ENCODE measurements at places on chromosomes 11 and 22. TPM values are rescaled to one million over a fixed set of nuclear protein-coding genes. Genes with fewer than 3 reads are reported as not detected.
A peak's percentile ranks its signal among the peaks of the same experiment; 100 is the strongest.

DNA sequence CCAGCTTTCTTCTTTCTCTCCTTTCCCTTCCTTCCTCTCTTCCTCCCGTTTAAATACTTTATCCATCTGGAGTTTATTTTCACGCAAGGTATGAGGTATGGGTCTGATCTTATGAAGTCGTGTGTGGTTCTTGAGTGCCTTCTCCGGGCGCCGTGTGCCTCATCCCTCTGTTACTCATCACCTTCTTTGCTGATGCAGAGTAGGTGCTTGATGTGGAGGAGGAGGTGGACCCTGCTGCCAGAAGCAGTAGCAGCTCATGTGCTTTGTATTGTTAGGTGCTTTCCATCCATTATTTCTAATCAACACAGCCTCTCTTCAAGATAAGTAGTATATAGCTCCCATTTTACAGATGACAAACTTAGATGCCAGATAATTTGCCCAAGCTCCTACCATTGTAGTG lies 47.0 kb downstream of the TNRC6B start:
- no peaks in the 10 kb centered on the region for H3K27me3 ChIP-seq
- peak overlapping the region; percentile 13 for H3K27ac ChIP-seq
- no peak overlapping the region for H3K4me3 ChIP-seq
- no peak for DNase-seq
- H3K4me1 ChIP-seq, result peaks cover 36% of the 10 kb centered on the region

DNA sequence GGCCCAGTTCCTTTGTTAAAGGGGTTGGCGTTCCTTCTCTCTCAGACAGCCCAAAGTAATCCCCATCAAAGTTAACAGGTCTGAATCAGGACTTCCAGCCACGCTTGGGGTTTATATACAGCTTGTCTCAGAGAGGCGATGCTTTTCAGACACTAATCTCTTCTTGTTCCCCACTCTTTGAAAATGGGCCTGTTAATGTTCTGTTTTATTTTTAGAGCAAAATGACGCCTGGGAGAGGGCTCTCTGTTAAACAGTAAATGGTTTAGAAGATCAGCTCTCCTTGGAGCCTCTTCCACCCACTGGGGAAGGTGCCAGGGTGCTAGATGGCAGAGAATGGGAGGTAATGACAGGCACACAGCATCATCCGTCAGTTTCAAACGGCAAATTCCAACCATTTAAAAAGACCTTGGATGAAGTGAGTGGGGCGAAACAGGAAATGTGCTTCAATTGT lies 235.9 kb upstream of the NARS2 start:
- H3K36me3 ChIP-seq, result no peaks in the 10 kb centered on the region
- no peak overlapping the region for H3K27ac ChIP-seq
- no peak overlapping the region for H3K4me3 ChIP-seq
- H3K27me3 ChIP-seq, result no peaks in the 10 kb centered on the region

GRCh38 chr11:131858505-131858904 lies 488.1 kb downstream of the NTM start:
- H3K27me3 ChIP-seq, result no peaks in the 10 kb centered on the region
- H3K4me1 ChIP-seq, result no peaks in the 10 kb centered on the region
- H3K4me3 ChIP-seq, result no peak overlapping the region
- DNase-seq, result no peak
- H3K27ac ChIP-seq, result no peak overlapping the region
- H3K36me3 ChIP-seq, result no peaks in the 10 kb centered on the region

DNA sequence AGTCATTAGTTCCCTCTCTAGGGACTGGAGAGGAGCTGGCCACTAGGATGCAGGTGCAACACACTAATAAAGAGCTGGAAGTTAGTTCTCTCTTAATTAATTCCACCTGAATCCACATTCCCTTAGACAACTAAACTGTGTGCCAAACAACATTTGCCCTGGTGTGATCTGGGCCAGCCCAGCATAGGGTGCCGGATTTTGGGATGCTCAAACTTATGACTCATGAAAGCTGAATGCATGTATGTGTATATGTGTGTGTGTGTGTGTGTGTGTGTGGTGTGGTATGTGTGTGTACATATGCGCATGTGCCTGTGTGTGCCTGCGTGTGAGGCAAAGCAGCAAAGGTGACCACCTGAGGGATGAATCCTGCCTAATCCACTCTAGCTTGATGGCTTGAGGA lies 110.7 kb downstream of the EHF start:
- no peak for DNase-seq
- peaks cover 24% of the 10 kb centered on the region for H3K27me3 ChIP-seq
- H3K4me1 ChIP-seq, result no peaks in the 10 kb centered on the region
- no peak overlapping the region for H3K27ac ChIP-seq

DNA sequence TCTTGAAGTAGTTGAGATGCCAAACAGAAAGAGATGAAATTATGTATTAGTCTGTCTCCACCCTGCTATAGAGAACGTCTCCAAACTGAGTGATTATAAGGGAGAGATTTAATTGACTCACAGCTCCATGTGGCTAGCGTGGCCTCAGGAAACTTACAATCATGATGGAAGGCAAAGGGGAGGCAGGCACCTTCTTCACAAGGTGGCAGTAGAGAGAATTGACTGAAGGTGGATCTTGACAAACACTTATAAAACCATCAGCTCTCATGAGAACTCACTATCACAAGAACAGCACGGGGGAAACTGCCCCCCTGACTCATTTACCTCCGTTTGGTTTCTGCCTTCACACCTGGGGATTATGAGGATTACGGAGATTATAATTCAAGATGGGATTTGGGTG lies 794.0 kb downstream of the CNTN5 start:
- no peaks in the 10 kb centered on the region for H3K36me3 ChIP-seq
- H3K27ac ChIP-seq, result no peak overlapping the region
- H3K27me3 ChIP-seq, result no peaks in the 10 kb centered on the region
- no peaks in the 10 kb centered on the region for H3K4me1 ChIP-seq
- DNase-seq, result no peak
- H3K4me3 ChIP-seq, result no peak overlapping the region

CLMP gene
- not detected for total RNA-seq

DNA sequence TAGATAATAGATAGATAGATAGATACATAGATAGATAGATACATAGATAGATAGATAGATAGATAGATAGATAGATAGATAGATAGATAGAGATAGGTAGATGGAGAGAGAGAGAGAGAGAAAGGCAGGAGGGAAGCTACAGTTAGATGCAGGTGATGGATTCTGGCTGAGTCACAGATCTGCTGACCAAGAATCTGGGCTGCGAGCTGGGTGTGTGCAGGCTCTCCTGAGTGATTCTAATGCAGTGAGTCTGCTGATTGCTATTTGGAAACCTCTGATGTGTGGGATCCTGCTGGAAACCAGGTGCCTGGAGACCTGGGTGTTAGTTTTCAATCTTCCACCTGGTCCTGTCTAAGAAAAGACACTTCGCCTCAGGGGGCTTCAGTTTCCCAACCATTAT lies 1441.8 kb downstream of the TBC1D22A start:
- H3K4me1 ChIP-seq, result no peaks in the 10 kb centered on the region
- no peak overlapping the region for H3K4me3 ChIP-seq
- H3K36me3 ChIP-seq, result no peaks in the 10 kb centered on the region
- no peak overlapping the region for H3K27ac ChIP-seq
